Stimulated activated CD8-positive, alpha-beta memory T cell treated with anti-CD3 and anti-CD28 coated beads, Interleukin-15, amount 100 ng/mL, for 24 hours (primary cell): ENCODE measurements at places on chromosomes 7 and 10.

- DNase-seq, result no peak
These were observed 130.0 kb downstream of the ARHGAP22 start for GRCh38 chr10:48474765-48475365.

DNA sequence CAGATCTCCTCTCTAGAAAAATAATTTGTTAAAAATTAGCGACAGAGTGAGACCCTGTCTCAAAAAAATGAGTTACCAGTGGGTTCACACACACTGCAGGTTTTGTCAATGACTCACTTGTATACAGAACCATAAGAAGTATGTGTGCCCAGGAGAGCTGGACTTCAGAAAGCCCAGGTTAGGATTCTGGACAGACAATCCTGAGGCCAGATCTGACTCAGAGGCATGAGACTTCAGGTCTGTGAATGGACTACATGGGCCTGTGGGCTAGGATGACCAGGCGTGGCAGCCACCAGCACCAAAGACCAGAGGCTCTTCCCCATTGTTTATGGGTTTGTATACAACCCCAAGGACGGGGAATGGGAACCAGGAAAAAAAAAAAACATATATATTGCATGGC lies 9.3 kb upstream of the ZNF438 start:
- no peak for DNase-seq

DNA sequence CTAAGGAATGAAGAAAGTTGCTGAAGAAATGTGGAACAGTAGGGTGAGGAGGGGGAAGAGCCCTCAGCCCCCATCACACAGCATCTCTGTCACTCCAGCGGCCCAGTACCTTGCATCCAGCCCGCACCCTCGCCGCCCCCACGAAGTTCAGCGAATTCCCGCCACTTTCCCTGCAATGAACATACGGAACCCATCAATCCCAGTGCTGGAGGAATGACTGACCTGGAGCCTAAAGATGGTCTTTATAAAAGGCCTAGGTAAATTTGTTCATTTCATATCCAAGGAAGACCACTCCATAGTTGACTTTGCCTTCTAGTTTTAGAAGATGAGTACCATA lies 779 bp upstream of the KIF5B start:
- no peak for DNase-seq

DNA sequence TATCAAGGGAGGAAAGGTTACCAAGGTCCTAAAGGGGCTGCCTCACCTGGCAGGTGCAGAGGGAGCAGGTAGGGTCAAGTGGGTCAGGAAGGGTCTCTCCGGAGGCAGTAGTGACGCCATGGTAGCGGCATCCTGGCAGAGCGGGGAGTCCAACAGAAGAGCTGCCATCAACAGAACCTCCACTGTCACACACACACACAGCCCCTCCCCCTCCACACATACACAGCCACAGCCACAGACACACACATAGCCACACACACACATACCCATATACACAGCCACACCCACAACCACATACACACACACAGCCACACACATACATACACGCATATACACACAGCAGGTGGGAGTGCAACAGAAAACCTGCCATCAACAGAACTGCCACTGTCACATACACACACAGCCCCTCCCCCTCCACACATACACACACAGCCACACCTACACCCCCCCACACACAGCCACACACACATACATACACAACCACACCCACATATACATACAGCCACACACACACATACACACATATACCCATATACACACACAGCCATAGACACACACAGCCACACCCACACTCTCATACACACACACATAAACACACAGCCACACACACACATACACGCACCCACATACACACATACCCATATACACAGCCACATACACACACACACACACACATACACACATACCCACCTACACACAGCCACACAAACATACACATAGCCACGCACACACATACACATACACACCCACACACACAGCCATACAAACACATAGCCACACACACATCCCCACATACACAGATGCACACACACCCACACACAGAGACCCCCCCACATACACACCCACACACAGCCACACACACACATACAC lies 23.1 kb downstream of the KCP start:
- no peak for DNase-seq

DNA sequence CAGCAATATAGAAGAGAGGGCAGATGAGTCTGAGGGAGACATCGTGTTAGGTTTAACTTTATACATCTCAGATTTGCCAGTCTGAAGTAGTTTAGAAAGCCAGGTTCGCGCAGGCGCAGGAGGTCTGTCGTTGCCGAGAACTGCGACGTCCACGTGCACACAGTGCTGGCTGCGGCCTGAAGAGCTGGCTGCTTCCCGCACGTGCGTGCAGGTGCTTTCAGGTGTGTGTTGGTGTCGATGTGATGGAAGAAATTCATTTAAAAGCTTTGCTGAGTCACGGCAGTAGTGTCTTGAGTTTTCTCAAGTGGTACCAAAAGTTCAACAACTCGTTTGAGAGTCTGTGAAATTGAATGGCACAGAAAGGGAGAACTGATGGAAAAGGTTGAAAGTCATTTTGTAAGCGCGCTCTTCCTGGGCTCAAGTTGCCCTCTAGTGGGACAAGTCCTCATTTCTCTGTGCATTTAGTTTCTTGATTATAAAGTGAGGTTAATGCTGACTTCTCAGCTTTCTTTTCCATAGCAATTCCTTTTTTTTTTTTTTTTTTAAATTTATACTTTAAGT lies 18.6 kb downstream of the WDR37 start:
- no peak for DNase-seq

DNA sequence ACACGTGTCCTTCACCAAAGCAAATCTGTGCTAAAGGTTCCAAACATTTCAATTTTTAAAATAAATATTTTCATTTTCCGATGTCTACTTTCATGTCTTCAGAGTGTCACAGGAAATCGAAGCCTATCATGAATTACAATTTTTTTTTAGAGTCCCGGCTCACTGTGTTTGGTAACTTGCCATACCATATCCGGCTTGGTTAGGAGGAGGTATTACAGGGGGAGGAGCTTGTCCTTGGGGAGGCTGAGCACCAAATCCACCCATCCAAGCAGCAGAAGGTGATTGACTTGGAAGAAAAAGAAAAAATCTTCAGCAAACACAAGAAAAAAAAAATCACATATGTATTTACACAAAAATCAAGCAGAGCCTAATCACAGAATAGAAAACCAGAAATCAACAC lies 21.3 kb downstream of the TIAL1 start:
- no peak for DNase-seq

DNA sequence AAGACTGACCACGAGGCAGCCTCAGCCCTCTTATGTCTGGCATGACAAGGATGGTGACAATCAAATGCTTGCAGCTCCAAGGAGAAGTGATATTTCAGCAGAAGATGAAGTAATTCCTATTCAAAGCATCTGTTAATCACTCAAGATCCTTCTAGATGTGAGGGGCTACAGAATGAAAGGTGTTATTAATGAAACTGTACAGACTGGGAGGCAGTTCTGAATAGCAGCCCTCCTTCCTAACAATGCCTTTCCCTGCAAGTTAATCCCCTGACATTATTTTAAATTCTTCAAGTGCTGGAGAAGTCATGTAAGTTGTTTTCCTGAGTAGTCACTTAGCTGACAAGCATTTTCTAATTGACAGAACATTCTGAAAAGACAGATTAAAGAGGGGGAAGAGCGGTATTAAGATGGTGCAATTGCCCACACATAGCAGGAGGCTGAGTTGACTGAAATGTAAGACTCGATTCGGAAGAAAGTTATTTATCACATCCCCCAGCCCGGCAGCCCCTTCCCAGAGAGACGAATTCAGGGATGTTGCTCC lies 300.8 kb downstream of the GRID1 start:
- DNase-seq, result no peak

GRCh38 chr10:111650088-111650487 lies 533.5 kb downstream of the GPAM start:
- no peak for DNase-seq

- no peak for DNase-seq
These were observed 40.6 kb upstream of the TSPAN13 start for GRCh38 chr7:16712916-16713315.
